ENCODE measurements at places on chromosomes 2 and 18.
A peak's percentile ranks its signal among the peaks of the same experiment; 100 is the strongest.

DNA sequence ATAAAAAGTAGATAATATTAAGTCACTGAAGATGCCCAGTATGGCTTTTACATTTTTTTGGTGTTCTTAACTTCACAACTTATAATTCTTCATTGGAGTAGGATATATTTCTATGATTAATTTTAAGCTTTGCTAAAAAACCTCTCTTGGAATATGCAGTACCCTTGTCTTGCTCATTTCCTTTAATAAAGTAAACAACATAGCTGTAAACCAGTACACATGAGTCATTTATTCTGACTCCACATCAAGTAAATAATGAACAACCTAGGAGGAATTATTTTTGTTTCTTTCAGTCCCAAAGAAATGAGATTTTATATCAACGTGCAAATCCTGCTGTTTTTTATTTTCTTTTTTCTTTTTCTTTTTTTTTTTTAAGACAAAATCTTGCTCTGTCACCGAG lies 869.1 kb downstream of the CNTNAP5 start:
- DNase-seq: no peak

DNA sequence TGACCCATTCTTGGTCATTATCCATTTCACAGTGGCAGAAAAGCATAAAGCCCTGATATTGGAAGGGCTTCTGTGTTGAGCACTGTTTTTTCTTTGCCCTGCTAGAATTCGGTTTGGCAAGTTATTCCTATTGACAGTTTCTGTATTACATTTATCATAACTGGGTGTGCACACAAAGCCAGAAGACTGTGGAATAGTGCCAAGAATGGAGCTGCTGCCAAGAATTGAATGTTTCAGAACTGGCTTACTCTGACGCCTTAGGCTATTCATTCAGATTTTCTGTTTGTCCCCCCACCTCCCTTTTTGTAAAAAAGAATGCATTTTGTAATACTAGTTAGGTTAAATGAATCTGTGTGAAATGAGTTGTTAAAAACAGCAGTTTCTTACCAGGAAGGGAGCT lies 12.7 kb downstream of the KDM3A start:
- no peak for DNase-seq

GRCh38 chr2:110891626-110892025 lies 159.3 kb downstream of the ACOXL start:
- DNase-seq: no peak

DNA sequence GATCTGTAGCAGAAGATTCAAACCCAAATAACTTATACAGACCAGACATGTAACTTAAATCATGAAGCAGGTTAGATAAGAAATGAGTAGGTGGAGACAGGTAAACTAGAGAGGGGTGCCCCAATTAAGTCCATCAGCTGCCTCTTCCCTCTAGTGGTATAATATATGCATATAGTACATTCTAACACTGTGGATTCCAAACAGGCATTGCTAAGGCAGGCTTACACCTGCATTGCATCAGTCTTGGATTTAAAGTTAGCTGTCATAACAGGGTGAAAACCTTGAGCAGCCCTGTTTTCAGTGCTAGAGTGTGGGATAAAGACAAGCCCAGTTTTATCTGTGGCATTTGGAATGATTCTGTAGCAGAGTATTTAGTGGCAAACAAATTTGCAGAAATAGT lies 63.4 kb downstream of the NYAP2 start:
- no peak for DNase-seq

- DNase-seq: peak; percentile 84
Measured at GRCh38 chr2:70978341-70979179, at the start of gene ANKRD53. Gene ANKRD53, plus strand, starts transcription at chr2:70978630. Its CDS starts 16 bp downstream, at chr2:70978646.

GRCh38 chr2:152624805-152625204 lies 92.5 kb downstream of the PRPF40A start:
- no peak for DNase-seq

GRCh38 chr2:149076863-149077412 lies 38.4 kb downstream of the LYPD6B start:
- peak; percentile 54 for DNase-seq

DNA sequence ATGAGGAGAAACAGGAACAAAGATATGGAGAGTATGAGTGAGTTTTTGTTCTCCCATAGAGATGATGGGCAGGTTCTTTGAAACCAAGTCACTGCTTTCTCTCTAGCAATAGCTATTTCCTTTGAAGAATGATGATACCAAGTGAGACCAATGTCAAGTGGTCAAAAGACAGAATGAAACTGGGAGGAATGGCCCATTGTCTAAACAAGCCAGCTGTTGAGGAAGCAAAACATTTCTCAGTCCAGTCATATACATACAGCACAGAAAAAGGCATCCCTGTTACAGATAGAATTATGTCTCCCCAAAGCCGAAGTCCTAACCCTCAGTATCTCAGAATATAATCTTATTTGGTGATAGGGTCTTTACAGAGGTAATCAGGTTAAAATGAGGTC lies 66.1 kb upstream of the EPC2 start:
- no peak for DNase-seq

- DNase-seq: no peak
Measured at GRCh38 chr2:107737756-107738155, 88.9 kb upstream of the RGPD4 start.

- no peak for DNase-seq
Measured at GRCh38 chr18:55908901-55909366, 320.9 kb upstream of the TCF4 start.

- peak; percentile 80 for DNase-seq
Measured at GRCh38 chr18:72544092-72544886, at the start of gene CBLN2. Gene CBLN2, minus strand, starts transcription at chr18:72544342. Its CDS starts 2,182 bp downstream, at chr18:72542160.

DNA sequence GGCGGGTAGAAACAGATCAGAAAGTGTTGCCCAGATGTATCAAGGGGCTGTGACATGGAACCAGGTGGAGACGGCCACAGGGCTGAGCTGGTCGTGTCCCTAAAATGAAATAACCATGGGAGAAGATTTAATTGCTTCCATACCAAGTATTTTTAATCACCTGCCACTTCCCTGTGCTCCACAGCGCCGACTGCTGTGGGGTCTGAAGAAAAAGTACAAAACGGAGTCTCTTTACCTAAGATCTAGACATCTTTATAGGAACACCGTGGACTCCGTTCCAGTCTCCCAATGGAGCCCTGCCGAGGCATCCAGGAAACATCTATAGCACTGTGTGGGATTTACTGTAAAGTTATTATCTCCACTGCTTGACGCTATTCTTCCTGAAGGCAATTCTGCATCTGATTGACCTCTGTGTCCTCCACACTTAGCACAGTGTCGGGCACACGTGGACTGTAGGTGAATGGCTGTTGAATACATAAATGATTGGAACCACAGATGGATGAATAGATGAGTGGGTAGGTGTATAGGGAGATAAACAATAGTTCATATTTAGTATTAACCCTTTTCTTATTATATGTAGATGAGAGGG lies 21.6 kb upstream of the GYPC start:
- DNase-seq: peak; percentile 40

DNA sequence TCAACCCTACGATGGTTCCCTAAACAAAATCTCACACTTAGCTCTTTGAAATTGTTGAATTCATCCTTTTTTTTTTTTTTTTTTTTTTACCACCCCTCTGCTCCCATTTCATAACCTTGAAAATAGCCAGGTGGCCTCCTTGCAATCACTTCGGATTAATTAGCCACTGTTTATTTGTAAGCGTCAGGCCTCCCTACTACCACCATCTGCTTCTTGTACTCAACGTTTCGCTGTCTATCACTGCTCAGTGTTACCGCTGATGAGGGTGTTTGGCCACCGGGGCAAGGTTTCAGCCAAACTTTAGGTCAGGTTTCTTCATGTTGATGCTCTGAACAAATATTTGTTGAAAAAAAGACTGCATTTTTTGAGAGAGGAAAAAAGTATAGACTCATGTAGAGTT lies 183.2 kb downstream of the EPHA4 start:
- DNase-seq: no peak

DNA sequence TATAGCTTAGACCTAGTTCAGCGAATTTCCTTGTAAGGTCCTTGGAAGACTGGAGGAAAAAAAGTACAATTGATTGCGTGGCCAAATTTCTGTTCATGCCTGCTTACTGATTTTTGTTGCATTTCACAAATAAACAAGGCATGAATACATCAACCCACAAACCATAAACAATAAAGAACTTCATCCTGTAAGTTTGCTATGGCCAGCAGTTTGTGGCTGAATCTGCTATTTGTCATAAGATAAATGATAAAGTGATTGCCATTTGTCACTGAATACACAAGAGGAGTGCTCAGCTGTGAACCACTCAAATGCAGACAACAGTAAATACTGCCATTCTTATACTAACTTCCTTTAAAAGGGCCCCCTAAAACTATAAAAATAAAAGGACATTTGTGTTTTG lies 259.5 kb downstream of the CCDC178 start:
- no peak for DNase-seq

- no peak for DNase-seq
Measured at GRCh38 chr2:11914455-11914854, 168.0 kb downstream of the LPIN1 start.

DNA sequence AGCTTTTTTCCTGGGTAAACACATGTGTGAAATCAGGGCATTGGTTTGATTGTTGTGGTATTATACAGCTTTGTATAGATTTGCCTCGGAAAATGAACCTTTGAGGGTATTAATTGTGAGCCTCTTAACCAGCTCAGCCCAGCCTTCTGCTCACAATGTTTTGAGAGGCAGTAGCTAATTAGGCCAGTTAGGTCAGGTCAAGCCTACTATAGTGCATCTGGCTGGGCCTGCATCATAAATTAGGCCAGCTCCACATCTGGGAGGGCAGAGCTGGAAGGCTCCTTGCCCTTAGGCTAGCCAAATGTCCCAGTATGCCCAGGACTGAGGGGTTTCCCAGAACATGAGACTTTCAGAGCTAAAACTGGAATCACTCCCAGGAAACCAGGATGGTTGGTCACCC lies 43.0 kb downstream of the LRATD1 start:
- no peak for DNase-seq

DNA sequence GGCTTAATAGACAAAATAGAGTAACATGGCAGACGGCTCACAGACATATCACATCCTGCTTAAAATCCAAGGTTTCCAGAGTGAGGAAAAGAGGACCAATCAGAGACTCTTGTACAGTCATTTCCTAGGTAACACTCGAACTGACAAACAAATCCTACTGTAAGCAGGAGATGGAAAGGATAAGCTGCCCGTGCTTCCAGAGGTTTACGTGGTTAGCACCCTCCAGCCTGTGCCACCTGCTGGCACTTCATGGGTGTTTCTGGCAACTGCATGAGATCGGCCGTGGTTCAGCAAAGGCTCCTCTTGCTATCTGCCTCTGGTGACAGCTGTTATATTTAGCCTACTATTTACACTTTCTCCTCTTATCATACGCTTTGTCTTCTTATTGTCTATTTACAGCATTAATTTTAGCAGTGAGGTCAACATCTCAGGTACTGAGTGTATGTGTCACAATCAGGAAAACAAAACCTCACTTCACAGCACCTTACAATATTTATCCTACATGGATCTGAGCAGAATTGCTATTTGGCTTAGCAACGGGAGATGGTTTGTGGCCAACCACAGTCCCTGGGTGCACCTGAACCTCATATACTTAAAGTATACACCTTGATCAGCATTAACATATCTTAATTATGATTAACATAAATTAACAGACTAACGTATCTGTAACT lies 226.9 kb downstream of the TMEM163 start:
- DNase-seq: no peak

- no peak for DNase-seq
Measured at GRCh38 chr2:7025082-7025481, 107.9 kb downstream of the RNF144A start.

- no peak for DNase-seq
Measured at GRCh38 chr18:37574113-37574512, 8.5 kb upstream of the CELF4 start.

DNA sequence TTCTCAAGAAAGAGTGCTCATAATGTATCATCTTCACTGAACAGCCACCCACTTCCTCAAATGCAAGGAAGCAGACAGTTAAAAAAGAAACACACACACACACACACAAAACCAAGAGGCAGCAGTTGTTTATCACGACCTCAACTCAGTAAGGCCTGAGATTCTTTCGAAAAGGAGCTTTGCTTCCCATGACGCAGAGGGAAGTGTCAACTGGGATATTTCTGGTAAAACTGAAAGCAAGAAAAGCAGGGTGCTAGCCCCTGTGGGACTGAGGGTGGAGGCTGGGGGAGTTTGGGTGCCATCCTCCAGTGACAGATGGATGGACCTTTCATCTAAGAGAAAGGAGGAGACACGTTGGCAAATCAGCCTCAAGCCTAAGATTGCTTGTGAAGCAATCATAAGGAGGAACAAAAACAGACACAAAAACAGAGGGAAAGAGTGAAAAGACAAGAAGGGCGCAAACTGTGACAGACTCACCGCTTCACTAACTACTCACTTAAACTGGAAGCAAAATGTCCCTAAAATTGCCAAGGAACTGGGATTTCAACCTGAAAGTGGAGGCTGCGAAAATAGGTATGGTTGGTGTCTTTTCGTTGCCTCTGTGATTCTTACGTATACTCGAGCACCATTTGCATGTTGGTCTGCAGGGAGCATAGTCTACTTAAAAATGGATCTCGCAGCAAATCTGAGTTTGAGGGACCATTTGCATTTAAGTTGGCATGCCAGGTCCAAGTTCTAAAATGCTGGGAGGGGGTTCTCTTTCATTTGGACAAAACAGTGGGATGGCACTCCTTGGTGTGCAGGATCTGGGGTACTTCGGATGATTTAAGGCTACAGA lies at the start of gene ARHGAP25:
Gene ARHGAP25 (plus strand): TSS at position 124 of the 838 bp plus-strand sequence. CDS start 389 bp downstream, at position 513.
- no peak for DNase-seq

DNA sequence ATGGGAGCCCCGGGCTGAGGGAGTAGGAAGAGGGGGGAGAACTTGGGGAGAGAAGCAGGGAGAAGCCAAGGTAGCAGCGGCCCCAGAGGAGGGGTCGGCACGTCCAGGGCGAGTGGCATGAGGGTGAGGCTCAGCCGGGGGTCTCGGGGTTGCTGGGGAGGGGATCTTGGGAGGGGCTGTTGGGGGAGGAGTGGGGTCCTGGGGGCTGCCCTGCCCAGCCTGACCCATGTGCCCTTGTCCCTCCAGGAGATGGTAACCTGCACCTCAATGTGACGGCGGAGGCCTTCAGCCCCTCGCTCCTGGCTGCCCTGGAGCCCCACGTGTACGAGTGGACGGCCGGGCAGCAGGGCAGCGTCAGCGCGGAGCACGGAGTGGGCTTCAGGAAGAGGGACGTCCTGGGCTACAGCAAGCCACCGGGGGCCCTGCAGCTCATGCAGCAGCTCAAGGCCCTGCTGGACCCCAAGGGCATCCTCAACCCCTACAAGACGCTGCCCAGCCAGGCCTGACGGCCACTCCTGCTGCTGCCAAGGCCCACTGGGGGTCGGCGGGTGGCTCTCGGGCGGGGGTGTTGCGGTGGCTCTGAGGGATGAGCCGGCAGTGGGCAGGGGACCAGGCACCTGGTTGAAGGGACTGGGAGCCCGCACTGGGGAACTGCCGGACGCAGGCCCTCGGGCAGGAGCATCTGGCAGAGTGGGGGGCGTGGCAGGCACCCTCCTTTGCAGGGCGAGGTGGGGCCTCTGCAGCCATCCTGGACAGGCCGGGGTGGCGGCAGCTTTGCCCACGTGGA lies 9.0 kb upstream of the GAL3ST2 start:
- peak; percentile 24 for DNase-seq

- DNase-seq: no peak
Measured at GRCh38 chr2:7288484-7288883, 371.3 kb downstream of the RNF144A start.

GRCh38 chr2:19878268-19879046 lies 23.3 kb downstream of the TTC32 start:
- no peak for DNase-seq

GRCh38 chr2:20222769-20223406 lies 2.0 kb downstream of the SDC1 start:
- no peak for DNase-seq

Measured in H9 (cell line).